ENCODE measurements at places on chromosomes 6 and 20.

DNA sequence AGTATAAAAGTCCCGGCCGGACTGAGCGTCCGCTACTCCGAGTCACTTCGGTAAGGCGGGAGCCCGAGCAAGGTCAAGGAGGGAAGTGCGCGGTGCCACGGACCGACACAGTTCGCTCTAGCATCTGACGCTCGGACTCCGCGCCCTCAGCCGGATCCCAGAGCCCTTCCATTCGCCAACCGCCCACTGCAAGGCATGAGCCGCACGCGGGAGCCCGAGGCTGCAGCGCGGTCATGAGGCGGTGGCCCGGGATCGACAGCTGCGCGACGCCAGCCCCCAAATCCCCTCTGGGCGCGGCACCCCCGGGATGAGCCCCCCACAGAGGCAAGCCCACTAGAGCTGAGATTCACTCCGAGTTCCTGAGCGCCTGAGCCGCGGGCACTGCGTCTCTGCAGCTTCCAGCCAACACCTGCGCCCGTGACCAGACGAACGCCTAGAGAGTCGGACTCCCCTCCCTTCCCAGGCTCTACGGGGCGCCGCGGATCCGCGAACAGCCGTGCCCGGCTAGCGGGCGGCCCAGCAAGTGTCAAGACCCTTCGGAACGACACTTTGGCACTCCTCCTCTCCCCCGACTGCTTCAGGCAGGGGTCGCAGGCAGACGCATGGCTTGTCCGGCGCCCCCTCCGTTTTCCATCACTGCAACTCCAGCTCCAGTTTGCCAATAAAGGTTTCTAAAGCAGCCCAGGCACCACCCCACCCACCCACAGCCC lies 725 bp upstream of the ISM1 start:
- no peak for DNase-seq

- DNase-seq: no peak
These were observed 73.5 kb downstream of the TNFRSF21 start for GRCh38 chr6:47235964-47236760.

- DNase-seq: no peak
These were observed 27.4 kb downstream of the MGME1 start for GRCh38 chr20:17995967-17996819.

DNA sequence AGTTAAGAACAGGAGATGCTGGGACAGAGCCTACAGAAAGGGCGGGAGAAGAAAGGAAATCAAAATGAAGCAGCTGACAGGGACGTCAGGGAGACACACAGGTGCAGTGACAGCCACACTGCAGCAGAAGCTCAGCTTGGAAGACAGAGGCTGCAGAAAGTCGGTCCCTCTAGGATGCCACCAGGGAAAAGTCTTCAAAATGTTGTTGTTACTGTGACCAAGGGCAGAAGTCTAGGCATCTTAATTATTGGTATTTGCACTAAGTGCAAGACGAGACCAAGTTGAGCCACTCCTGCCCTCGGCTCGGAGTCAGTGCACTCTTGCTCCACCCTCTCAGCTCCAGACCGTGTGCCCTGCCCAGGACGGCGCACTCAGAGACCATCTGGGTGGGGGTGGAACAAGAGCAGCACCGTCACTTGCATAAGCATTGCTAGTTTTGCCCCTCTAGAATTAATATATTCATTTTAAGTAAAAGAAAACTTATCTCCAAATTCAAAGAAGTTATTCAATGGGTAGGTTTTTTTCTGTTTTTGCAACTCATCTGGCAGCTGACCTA lies 2.6 kb downstream of the PRR18 start:
- DNase-seq: no peak

- DNase-seq: no peak
These were observed 1937.7 kb upstream of the DEFB115 start for GRCh38 chr20:29319725-29320124.

GRCh38 chr6:42790549-42791181 lies 8.8 kb downstream of the BICRAL start:
- no peak for DNase-seq

DNA sequence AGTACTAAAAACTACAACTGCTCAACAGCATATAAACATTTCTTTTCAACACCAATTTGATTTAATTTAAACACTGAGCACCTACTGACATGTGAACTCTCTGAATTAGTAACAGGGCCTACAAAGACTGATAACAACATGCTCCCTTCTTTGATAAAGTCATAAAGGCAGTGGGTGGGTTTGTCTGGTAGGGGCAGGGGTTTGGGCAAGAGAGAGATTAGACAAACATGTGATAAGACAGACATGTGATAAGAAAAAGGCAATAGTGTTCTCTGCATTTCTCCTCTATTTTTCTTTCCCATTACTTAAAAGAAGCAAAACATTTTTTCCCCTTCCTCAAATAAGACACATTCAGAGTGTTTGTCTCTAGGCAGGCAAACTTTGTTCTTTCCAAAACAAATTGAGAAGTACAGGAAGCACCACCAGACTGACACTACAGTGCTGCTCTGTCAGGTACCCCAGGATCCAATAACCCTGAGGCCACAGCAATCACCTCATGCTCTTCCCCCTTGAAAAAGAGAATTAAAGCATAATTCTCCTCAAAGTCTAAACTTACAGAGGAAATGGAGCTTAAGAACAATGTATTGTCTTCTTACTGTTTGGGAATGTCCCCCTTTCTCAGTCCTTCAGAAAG lies 11.9 kb downstream of the C6orf52 start:
- DNase-seq: no peak

- DNase-seq: no peak
These were observed 186.3 kb downstream of the PTPRT start for GRCh38 chr20:43003318-43003944.

DNA sequence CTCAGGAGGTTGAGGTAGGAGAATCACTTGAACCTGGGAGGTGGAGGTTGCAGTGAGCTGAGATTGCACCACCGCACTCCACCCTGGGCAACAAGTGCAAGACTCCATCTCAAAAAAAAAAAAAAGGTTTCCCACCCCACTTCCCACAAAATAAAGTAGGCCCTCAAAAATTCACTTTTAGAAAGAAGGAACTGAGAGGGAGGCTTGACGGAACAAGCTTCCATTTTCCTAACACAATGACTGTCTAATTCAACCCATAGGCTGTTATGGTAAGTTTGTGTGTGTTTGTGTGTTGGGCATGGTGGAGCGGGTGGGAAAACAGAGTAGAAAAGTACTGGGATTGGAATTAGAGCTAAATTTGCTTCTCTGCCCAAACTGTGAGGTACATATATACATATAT lies 98.4 kb upstream of the MAN1A1 start:
- no peak for DNase-seq

GRCh38 chr6:170248111-170248805 lies 42.6 kb downstream of the DLL1 start:
- no peak for DNase-seq

- DNase-seq: no peak
These were observed 5.4 kb downstream of the NPBWR2 start for GRCh38 chr20:64101731-64102621.

DNA sequence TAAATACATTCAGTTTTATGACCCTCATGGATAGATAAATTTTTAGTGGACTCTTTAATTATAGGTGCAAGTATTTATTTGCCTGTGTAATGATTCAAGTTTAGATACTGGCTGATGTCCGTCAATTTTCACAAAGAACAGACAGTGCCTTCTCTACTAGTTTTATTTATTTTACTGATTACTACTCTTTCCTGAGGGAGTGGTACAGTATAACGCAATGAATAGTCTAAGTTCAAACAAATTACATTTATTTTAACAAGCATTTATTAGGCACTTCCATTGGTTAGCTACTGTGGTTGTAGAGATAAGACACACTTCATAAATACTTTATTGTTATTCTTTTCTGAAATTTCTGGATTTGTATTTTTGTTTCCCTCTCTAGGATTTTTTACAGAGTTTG lies 74.3 kb downstream of the ADGRG6 start:
- no peak for DNase-seq

GRCh38 chr20:36447101-36447500 lies 94.2 kb upstream of the MYL9 start:
- no peak for DNase-seq
